ENCODE measurements at places on chromosomes 7 and 10. TPM values are rescaled to one million over a fixed set of nuclear protein-coding genes. Genes with fewer than 3 reads are reported as not detected.

GRCh38 chr7:107678110-107678753 is 17.6 kb downstream of the SLC26A4 start:
- DNase-seq: no peak

- peak; percentile 88 for DNase-seq
These were observed 1.7 kb upstream of the TRIP6 start for GRCh38 chr7:100865372-100865911.

GRCh38 chr7:90383422-90383821 is 19.8 kb upstream of the CLDN12 start:
- no peak for DNase-seq

- DNase-seq: no peak
These were observed 980.8 kb upstream of the LRRTM3 start for GRCh38 chr10:65945061-65945460.

DNA sequence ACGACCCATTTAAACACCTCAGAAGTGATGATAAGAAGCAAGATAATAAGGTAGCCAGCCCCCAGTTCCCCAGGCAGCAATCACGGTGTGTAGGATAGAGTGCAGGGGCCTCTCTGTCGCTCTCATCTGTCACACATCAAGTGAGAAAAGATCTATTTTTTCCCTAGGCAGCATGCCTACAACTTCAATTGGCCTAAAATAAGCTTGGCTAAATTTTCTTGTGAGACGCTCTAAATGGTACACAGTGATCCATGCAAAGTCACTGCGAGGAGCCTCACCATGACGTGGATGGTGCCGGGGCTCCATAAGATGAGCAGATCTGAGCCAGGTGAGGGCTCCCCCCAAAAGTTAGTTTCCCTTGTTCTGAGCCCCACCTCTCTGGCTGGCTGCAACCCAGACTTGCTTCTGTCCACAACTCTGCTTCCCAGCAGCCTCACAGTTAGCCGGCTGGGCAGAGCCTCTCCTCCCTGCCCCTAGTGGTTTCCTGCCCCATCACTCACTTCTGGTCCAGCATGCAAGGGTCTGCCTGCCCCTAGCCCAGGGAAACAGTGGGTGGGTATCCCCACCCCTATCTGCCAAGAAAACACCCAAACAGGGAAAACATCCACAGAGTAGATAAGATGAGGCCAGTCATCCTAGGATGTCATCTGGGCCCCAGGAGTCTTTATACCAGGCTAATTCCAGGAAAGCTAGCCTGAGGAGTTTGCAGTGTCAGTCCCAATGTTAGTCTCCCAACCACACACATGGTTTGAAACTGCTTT is 342.1 kb downstream of the GRID1 start:
- DNase-seq: no peak

DNA sequence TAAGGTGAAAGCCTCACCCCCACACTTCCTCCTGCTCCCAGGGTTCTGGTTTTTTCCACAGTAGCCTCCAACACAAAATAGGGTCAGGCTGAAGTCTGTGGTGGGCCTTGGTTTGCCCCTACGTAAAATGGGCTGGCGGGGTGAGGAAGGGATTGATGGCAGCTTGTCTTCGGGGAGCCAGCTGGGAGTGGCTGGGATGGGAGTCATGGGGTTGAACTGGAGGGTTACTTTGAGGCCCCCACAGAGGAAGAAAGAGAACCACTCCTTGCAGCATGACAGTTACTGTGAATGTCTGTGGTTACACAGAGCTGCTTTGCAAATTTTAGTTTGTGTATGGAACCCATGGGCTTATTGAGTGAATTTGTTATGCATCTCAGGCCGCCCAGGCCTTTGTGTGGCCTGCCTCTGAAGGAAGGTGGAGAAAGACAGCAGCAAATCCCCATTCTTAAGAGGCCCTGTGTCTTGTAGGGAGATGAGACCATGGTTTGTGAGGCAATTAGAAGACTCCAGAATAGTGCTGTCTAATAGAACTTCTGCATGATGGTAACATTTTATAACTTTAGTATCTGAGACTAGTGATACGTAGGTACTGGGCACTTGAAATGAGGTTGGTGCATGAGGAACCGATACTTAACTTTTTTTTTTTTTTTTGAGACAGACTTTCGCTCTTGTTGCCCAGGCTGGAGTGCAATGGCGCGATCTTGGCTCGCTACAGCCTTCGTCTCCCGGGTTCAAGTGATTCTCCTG is 8.1 kb downstream of the TRIM8 start:
- peak; percentile 79 for DNase-seq

DNA sequence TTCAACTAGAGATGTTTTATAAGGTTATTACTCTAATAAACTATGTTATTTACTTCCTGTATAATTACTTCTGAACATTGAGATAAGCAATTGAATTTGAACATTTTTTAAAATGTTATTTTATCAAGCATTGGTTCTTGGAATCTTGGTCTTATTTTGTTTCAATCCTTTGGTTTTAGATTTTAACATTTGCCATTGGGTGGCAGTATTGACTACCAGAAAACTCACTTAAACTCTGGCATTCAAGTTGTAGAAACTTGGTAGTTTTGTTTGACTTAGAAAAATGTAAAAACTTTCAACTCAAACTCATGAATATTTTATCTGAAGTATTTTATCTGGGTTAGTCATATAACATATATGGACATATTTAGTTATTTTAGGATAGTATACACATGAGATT is 48.1 kb downstream of the ATRNL1 start:
- DNase-seq: peak; percentile 41

The PSMC2 gene
- total RNA-seq: 184 TPM

The GHRHR gene
- not detected for total RNA-seq

The PIK3AP1 gene
- 0.36 TPM for total RNA-seq

Measured in osteoblast (primary cell).